ENCODE measurements at places on chromosomes 7 and 10.

- DNase-seq, result peak; percentile 38
These were observed 58.5 kb downstream of the ABCB4 start for GRCh38 chr7:87416682-87417587.

DNA sequence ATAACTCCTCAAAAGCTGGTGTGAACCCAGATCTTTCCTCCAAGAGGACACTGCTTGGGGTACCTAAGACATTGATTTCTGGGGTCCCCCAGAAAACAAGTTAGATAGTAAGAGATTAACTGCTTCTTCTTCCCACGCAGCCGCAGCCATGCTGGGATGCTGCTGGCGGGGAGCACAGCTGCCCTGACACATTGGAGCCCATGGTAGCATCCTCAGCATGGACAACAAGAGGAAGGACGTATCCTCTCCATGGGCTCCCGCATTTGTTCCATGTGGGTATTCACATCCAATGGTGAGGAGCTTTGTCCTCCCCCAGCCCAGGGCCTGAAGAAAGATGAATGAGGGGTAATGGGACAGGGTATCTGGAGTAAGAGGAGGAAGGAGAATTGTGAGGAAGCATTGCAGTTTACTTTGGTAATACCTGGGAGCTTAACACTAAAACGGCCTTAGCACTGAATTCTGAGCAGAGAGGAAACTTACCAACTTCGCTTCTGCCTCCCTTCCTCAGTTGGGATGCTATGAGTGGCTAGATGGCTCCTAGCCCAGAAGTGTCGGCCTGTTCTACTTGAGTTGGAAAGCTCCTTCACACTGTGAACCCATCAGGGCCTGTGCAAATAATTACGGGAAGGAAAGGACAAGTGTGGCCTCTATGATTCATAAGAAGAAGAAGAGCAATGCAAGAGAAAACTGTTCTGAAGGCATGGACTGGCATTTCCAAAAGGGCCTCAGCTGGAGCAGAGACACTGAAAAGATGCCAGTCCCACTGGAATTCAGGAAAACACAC lies 43.9 kb downstream of the C10orf120 start:
- no peak for DNase-seq

GRCh38 chr10:122113945-122114747 lies 125.2 kb downstream of the TACC2 start:
- DNase-seq, result no peak

GRCh38 chr7:157622000-157622399 lies 285.2 kb downstream of the DNAJB6 start:
- DNase-seq, result no peak

GRCh38 chr7:102916426-102916825 lies 3.6 kb downstream of the LRRC17 start:
- no peak for DNase-seq

GRCh38 chr7:3245077-3245476 lies 56.0 kb upstream of the SDK1 start:
- DNase-seq, result no peak

- no peak for DNase-seq
These were observed 143.3 kb downstream of the KMT2E start for GRCh38 chr7:105157278-105157677.

DNA sequence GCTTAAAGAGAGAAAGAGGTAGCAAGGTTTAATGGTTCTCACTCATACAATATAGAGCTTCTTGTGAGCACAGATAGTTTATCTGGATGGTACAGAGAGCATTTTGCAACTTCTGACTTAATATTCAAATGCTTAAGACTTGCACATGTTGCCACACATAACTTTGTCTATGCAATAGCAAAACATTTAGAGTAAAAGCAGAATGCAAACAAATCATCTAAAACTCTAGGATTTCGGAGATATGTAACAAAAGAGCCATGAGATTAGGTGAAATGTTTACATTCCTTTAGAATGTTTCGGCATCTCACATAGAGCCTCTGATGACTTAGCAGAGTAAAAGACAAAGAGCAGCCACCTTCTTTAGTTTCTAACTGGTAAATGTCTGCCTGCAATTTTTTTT lies 717.1 kb upstream of the LRRN3 start:
- DNase-seq, result no peak

DNA sequence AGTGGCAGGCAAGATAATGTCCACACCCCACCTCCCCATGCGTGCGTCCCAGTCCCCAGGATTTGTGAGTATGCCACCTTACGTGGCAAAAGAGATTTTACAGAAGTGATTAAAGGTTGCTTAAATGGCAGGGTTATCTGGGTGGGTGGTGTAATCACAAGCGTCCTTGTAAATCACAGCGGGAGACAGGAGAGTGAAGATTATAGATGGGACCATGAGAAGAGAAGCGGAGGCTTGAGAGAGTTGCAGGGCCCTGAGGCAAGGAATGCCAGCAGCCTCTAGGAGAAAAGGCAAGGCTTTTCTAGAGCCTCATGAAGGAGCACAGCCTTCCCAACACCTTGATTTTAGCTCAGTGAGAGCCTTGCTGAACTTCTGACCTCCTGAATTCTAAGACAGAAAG lies 10.2 kb downstream of the ZRANB1 start:
- no peak for DNase-seq

- DNase-seq, result no peak
These were observed 548.8 kb upstream of the KCND2 start for GRCh38 chr7:119724041-119724792.

GRCh38 chr7:42479816-42480633 lies 243.0 kb upstream of the GLI3 start:
- no peak for DNase-seq

DNA sequence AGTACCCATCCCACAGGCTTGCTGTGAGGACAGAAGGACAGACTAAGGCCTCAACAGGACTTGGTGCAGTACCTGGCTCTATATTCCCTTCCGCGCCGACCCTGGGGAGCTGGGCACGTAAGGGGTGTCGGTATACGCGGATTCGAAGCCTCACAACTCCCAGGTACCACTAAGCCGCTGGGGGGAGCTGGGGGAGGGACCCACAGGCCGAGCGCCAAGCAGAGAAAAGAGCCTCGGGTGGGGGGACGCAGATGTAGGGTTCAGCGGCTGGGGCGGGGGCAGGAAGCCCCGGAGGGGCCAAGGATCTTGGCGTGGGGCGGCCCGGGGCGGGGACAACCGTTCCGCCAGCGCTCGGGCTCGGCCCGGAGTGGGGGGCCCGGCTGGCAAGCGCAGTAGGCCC lies 126.4 kb upstream of the ZNF746 start:
- DNase-seq, result no peak

GRCh38 chr10:30903397-30904138 lies 128.1 kb downstream of the ZNF438 start:
- no peak for DNase-seq

DNA sequence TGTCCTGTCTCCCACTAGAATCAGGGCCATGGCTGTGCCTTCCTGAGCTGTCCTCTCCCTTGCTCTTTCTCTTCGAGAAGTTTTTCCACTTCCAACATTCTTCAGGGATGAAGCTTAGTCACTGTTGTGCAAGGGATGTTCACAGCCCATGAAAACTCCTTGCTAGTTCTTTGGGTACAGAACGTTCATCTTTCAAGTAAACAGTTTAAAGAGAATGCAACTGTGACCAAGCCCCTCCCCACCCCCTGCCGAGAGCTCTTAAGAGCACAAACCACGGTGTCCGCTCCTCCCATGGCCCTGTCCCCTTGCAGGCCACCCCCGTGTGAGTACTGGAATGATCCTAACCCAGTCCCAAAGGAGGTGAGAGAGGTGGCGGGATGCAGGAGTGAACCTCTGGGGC lies 161.1 kb upstream of the RHEB start:
- DNase-seq, result no peak

DNA sequence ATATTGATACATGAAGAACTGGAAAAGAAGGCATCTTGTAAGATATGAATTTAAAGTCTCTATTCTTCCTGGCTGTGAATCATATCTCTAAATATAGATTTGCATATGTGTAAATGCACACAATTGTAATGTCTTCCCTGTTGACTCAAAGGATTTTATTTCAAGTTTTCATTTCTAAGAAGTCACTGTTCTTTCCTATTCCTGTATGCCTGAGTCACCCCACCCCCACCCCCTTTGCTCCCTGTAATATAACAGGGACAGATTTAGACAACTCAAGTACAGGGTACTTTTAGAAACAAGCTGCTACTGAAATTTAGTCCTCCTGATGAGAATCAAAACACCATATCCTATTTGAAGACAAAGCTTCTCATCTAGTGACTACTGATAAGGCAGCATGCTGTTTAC lies 43.0 kb upstream of the HECTD2 start:
- DNase-seq, result no peak

DNA sequence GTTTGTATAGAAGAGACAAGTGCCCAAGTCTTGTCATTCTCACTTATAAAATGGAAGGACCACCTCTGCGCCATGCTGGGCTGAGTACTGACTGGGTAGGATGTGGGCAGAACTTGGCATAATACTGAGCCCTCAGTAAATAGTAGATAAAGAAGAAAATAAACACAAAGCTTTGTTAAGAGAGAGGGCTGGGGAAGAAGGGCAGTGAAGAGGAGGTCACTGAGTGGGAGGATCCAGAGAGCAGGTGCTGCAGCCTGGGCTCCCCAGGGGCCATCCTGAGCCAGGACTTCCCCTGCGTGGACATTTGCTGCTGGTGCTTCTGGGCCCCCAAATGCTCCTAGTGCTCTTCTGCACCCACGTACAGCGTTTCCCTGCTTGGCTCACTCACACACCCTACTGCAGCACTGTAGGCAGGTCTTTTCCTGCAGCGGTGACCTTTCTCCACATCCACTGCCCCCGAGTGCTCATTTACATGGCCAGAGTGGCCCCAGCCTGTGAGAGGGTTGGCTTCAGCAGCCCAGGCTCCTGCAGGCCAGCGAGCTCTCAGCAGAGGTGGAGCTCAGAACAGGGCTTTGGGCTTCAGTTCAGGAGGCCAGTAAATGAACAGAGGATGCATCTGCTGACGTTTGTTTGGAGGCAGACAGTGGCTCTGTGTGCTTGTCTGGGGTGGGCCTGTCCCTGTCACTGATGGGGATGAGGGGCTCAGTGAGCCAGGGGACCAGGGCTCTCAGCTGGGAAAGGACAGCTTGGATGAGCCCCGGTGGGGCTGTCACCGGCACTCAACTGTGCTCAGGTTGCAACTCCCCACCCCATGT lies 164.6 kb downstream of the ADARB2 start:
- DNase-seq, result no peak

- no peak for DNase-seq
These were observed 198.1 kb upstream of the KLF14 start for GRCh38 chr7:130932088-130932487.

DNA sequence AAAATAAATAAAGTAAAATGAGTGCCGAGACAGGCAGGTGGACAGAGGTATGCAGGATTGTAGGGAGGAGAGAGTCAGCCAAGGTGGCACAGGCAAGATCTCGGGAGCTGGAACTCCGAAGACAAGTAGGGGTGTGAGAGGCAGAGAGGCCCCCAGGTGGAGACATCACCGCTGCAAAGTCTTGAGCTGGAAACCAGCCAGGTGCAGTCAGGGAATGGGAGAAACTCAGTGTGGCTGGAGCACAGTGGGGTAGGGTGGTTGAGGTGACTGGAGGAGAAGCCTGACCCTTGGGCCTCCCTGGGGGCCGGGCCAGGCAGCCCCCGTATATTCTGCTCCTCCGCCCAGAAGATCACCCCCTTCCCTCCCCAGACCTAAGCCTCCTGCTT lies 4.2 kb downstream of the EPHB4 start:
- no peak for DNase-seq

DNA sequence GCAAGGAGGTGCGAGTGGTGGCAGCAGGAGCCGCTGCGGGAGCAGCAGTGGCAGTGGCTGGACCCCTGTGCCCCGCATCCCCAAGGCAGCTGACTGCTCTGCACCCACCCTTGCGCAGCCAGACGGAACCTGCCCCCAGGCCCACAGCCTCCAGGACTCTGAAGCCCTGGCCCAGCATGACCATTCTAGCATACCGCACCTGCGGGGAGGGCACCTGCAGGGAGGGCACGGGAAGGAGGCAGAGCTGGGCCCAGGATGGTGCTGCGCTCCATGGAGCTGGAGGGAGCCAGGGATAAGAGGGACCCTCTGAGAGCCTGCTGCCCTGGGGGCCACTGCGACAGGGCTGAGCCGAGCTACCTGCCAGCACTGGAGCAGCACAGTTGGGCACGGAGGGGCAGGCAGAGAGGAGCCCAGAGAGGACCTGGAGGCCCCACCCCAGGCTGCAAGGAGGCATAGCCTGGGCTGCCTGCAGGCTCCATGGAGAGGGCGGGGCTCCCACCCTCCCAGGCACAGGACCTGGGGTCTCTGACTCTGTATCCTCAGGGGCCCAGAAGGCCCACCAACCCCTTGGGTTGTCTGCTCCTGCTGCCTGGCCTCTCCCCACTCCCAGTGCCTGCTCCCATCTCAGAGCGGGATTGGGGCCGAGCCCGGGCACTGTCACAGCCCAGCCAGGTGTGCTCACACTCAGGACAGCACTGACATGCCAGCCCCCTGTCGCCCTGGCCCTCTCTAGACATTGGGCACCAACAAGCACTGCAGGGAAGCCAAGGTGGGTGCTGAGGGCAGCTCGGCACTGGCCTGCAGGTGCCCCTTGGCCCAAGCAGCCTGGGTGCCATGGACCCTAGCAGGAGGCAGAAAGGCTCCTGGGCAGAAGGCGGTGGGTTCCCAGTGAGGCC lies 87.6 kb downstream of the HTR7 start:
- no peak for DNase-seq

DNA sequence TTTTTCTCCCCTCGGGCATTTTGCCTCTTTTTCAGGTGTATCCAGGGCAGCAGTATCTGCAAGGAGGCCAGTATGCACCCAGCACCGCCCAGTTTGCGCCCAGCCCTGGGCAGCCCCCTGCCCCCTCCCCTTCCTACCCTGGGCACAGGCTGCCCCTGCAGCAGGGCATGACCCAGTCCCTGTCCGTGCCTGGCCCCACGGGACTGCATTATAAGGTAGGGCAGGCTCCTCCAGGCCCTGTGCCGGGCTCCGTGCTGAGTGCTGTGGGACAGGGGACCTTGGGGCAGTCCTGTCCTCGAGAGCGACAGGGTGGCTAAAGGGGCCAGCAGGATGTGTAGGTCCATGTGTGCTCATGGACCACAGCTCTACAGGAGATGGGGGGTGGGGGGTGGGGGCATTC lies 10.6 kb downstream of the ZMIZ2 start:
- no peak for DNase-seq

DNA sequence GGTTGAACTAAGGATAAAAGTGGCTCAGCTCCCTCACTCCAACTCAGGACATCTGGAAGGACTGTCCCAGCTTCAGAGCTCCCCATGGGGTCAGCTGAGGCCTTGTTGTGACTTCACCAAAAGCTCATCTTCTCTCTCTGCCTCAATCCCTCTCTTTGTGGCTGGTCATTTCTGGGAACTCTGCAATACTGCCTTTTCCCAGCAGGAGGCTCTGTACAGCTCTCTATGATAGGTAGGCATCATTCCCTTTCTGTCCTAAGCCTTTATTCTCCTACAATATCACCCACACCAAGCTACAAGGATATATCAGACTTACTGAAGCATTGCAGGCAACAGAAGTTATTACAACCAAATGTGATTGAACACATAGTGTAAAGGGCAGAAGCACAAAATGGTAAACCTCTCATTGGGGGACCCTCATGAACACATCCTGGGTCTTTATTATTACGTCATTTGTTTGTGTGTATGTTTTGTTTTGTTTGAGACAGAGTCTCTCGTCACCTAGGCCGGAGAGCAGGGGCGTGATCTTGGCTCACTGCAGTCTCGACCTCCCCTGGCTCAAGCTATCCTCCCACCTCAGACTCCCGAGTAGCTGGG lies 36.7 kb upstream of the PRPS1L1 start:
- DNase-seq, result no peak

GRCh38 chr7:80008039-80008438 lies 126.6 kb upstream of the GNAI1 start:
- no peak for DNase-seq
